ENCODE measurements at places on chromosomes 2 and 18.

DNA sequence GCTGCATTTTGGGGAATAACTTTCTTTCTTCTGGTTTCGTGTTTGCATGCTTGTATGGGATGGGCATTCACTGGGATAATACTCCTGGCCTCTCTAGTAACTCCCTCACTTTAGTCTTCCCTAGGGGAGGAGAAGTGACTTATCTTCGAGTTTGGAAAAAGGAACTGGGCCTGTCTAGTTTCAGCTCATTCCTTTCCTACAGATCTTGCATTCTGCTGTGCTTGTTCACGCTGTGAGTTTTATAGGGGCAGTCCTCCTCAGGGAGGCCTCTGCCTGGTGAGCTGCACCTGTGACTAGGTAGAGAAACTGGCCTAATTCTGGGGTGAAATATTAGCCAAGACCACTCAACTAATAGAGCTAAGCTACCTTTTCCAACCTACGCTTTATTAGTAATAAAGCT is 50.9 kb downstream of the PHLPP1 start:
- DNase-seq = no peak

DNA sequence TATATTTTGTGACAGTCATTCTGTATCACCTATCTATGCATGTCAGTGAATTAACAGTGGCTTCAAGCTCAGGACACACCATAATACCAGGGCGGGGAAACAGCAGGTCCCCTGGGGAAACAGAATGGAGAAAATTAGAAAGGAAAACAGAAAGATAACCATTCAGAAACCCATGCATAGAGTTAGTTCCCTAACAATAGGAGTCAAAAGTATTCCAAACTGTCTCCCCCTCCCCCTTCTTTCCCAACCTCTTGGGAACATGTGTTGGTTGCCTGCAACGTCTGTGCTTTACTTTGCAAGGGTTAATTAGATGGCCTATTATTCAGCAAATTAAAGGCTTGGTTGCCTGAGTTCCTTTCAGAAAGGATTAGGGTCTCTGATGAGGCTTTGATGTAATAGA is 176.4 kb downstream of the MYO3B start:
- DNase-seq = no peak

GRCh38 chr2:3575534-3576262 is 638 bp downstream of the RPS7 start:
- DNase-seq = no peak

DNA sequence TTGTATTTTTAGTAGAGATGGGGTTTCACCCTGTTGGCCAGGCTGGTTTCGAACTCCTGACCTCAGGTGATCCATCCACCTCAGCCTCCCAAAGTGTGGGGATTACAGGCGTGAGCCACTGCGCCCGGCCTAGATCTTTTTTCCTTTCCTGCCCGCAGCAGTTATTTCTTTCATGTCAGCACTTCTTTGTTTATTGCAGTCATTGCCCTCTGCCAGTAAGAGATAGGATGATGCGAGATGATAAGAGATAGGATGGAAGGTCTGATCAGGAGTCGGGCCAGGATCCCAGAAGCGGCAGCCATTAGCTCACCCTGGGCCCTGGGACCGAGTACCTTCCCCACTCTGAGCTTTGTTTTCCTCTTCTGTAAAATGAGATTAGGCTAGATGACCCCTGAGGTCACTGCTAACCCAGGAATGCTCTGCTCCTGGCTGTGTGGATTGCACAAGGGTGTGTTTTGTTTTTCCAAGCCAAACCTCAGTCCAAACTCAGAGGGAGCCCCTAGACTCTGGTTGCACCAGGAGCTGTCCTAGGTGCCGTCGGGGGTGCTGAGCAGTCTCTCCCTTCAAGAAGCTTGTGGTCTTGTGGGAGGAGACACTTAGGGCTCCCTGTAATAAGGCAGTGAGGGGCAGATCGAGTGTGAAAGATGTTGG is 63.3 kb downstream of the LPIN1 start:
- DNase-seq = no peak

DNA sequence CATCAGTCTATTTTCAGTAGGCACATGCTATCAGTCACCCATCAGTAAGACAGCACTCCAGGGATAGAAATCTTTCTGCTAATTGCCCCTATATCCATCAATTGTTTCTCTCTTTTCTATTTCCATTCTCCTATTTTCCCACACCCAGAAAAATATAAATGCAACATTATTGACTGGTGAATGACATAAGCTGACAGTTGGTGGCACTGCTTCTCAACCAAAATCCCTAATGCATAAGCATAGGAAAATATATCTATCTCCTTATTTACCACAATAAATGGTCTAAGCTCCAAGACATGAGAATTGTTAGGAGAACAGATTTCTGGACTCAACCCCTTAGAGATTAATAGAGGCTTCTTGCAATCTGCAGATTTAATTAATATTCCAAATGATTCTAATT is 64.0 kb upstream of the REG3A start:
- no peak for DNase-seq

DNA sequence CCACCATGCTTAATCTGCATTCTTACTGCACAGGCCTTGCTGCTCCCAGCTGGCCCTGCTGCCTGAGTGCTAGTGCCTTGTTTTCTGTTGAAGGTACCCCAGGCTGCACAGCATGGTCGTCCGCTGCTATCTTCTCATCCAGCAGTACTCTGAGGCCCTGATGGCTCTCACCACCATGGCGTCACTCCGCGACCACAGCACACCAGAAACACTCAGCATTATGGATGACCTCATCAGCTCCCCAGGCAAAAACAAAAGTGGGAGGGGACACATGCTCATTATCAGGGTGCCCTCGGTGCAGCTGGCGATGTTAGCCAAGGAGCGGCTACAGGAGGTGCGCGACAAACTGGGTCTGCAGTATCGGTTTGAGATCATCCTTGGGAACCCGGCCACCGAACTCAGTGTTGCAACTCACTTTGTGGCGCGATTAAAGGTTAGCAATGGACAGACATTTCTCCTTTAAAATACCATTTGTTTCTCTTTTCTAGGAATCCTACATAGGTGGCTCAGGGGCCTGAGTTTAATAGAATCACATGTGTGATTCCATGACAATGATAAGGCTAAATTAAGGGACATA is 110.5 kb downstream of the ESCO1 start:
- no peak for DNase-seq

DNA sequence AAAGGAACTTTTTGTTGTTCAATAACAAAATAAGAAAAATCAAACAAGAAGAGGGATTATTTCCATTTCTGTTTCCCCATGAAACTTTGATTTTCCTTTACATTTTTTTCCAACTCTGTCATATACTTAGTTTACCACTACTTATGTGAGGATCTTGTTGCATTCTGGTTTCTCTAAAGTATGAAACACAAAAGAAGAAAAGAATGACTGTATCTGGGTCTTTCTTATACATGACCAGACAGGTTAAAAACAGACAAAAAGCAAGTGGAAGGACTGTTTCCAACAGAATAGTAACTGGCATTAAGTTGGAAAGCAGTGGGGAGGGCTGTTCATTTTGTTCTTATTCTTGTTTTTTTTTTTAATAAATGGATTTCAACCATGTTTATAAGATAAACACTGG is 1207.8 kb upstream of the FAM98A start:
- no peak for DNase-seq

DNA sequence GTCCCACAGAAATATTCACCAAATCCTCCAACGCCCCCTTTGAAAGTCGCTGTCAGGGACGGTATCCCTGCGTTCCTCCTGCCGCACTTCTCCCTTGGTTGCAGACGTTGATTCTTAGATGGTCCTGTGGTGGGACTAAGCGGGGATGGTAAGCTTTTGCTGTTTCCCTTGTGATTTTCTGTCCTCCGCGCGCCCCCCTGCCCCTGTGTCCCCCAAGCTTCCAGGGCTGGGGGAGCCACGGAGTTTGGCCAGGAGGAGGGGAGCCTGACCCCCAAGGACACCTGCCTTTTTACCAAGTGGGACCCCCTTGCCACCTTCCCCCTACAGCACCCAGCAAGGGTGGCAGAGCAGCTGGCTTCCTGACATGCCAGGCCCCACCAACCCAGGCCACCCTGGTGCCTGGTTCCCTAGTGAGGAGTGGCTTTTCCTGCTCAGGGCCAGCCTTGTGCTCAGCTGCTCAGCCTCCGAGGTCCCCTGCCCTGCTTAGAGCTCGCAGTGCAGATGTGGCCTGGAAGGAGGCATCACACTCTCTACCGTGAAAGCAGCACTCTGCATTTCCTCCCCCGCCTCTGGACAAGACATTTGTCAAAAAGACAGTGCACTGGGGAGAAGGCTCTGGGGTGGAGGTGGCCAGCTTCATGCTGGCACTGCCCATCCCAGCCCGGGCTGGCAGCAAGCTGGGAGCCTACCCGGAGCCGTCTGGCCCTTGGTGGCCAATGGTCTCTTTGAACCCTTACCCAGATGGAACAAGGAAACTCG is 49.4 kb downstream of the TWIST2 start:
- DNase-seq = no peak

DNA sequence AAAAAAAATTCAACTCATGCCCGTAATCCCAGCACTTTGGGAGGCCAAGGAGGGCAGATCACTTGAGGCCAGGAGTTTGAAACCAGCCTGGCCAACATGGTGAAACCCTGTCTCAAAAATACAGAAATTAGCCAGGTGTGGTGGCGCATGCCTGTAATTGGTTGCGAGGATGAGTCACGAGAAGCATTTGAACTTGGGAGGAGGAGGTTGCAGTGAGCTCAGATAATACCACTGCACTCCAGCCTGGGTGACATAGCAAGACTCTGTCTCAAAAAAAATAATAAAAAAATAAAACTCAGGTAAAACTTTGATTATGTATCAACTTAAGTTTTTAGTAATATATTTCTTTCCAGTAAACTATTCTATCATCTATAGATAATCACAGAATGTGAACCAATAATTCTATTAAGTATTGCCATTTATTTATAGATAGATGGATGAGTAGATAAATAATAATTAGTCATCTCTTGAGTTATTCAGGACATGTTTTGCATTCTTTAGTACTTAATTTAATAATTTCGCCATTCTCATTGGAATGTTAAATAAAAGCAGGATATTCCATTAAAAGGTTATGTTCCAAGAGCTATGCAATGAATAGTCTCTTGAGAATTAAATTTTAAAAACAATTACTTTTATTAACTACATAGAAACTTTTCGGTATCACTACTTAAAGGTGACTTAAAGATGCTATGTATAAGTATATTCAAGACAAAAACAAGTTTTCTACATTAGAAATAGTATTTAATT is 48.7 kb downstream of the WDPCP start:
- DNase-seq = no peak

DNA sequence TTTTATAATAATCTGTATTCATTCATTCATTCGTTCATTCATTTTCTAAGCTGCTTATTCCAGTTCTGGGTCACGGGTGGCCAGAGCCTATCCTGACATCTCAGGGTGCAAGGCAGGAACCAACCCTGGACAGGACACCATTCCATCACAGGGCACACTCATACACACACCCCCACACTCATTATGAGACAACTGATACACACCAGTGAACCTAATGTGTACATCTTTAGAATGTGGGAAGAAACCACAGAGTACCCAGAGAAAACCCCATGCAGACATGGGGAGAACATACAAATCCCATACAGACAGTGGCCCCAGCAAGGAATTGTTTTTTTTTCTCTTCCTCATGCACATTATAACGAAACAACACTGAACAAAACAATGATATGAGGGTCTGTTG is 54.7 kb downstream of the RTN4 start:
- DNase-seq = no peak

GRCh38 chr2:179528576-179529069 is 264.0 kb upstream of the SESTD1 start:
- DNase-seq = no peak

GRCh38 chr18:65415098-65415497 is 335.7 kb upstream of the CDH7 start:
- no peak for DNase-seq

- DNase-seq = no peak
These were observed 11.7 kb downstream of the HS6ST1 start for GRCh38 chr2:128306931-128307460.

- DNase-seq = no peak
These were observed 18.8 kb upstream of the TMX3 start for GRCh38 chr18:68733707-68734106.

- no peak for DNase-seq
These were observed 88.4 kb upstream of the STK17B start for GRCh38 chr2:196259507-196260481.

GRCh38 chr2:196336715-196337114 is 165.3 kb upstream of the STK17B start:
- no peak for DNase-seq

DNA sequence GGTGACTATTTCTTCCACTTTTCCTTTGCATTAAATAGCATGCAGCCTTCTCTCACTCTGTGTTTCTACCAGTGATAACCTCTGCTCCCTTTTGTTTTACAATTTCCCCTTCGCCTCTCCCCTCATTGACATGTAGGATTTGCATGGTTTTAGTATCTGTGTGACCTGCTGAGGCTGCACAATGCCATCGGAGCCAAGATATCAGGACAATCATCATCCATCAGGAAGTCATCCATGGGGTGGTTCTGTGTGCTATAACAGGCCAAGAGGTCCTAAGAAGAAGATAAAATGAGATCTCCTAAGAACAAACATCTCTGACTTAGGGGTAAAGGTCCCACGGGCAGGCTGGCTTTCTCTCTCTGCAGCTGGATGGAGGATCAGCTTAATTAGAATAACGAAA is 65.6 kb downstream of the EHD3 start:
- DNase-seq = no peak

DNA sequence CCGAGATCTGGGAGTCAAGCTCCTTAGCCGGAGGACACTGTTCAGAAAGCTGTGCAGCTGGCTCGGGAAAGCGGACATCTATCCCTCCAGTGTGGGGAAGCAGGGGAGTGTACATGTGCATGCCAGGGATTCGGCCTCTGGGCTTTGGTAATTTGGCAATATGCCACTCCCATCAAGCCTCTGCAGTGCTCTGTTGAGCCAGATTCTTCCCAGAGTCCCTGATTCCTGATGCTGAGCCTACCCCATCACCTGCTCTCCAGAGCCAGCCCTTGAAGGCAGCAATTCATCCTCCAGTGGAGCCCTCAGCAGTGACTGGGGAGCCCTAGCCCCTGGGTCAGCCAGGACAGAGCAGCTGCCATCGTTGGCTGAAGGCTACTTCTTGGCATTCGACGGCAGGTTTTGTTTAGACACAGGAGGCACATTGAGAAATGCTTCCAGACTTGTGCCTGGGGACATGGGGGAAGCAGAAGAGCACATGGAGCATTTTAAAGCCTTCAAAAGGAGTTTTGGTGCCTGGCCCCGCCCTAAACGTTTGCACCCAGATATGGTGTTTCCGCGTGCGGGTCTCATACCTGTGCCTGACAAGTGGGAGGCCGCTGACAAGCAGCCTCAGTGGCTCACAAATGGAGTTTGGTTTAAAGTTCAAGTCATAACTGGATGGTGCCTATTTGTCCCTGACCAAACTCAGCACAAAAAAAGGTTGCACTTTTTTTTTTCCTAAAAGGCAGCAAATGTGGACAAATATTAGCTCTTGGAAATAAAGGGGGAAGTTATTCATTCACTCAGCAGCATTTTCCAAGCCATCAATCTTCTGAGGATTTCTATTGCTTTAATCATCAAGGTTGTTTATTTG is 272.8 kb downstream of the CYRIA start:
- DNase-seq = no peak

Data from NCI-H2029 (cell line).